ENCODE measurements at places on chromosomes 11 and 22.

DNA sequence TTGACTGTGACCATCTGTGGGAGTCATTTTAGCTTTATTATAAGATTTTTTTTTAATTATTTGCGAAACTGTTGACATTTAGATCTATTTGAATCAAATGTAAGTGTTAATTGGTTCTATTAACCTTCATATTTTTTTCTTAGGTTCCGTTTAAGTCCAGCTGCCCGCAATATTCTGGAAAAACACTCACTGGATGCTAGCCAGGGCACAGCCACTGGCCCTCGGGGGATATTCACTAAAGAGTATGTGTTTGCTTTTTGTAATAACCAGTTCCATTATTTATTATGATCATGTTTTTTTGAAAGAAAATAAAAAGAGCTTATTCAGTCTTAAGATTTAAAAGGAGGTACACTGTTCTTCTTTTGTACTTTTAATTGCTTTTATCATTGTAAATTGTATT, 43.9 kb downstream of the PDHX start:
- no peak for DNase-seq

DNA sequence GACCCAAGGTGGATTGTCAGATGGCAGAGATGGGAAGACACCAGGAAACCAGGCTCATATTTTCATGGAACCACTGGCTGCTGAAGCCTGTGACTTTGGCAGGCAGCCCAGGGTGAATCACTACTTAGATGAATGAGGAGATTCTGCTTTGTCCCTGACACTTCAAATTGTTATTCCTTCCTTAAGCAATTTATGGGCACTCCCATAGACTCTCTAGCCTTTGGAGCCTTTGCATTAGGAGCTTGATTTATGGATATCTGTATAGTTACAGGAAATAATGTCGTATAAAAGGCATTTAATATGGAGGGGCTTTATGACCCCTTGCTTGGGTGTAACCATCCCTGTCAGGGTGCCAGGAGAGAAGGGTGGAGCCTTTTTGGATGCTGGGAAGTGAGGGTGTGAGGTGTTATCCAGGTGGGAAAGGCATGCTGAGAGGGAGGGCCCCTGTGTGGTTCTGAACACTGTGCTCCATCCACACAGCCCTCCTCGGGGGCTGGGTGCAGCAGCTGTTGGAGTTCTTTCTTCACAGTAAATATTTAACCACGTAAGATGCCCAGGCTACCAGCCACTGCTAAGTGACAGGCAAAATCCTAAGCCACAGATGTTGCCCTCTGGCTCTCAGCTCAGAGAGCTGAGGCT, 35.3 kb downstream of the IL18 start:
- no peak for DNase-seq

GRCh38 chr11:96116376-96116775, 192.5 kb upstream of the MTMR2 start:
- no peak for DNase-seq

GRCh38 chr22:48188231-48188721, 1425.8 kb downstream of the TBC1D22A start:
- DNase-seq = no peak

DNA sequence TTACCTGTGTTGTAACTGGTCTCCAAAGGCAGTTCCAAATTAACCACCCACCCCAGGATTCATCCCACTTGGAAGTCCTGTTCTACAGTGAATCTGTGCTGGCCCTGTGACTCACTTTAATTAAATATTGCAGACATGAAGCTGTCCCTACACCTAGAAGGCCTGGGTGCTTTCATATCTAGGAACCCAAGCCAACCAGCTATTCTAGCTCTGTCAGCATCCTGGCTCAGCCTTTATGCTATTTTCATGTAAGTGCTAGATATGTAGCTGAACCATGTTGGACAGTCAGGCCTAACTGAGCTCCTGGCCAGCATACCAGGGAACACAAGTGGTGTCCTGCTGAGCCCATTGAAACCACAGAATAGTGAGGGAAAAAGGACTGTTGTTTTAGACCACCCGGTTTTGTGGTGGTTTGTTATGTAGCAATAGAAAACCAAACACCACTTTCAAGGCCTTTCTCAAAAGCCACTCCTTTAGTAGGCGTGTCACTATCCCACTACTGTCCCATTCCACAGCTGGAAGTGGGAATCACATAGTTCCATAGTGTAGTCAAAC, 30.3 kb downstream of the CNTF start:
- no peak for DNase-seq

DNA sequence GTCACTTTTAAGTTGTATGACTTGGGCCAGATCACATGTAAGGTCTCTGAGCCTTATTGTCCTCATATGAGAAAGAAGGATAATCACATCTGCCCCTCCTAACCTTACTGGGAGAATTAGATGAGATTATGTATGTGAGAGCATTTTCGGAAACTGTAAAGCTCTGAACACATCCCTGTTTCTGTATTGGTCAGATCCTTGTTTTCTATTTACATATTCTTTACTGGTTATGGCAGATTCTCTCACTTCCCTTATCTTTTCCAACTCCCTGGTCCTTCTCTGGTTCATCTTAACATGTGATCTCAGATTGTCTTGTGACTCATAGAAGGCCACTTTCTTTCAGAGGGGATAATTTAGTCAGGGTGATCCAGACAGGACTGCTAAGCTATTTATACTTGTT, 41.8 kb downstream of the CCDC81 start:
- DNase-seq = no peak

GRCh38 chr22:24046024-24046423, 34.9 kb downstream of the CABIN1 start:
- no peak for DNase-seq

DNA sequence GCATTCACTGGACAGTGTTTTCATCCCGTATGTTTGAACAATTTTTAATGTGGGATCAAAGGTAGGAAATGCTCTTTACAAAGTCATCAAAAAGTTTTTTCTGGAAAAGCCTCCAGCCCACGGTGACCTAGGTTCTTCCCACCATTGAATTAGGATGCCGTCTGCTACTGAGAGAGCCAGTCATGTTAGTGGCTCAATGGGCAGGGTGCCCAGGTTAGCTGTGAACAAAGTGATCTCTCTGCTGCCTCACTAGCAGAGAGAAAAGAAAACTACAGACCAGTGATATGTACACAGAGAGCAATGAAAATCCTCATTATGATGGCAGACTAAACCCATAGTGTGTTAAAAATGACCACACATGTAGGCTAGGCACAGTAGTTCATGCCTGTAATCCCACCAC, 32.4 kb downstream of the KCNQ1 start:
- DNase-seq = no peak

GRCh38 chr11:71397331-71397860, 50.8 kb downstream of the DHCR7 start:
- no peak for DNase-seq

GRCh38 chr11:130631119-130631518, 182.7 kb downstream of the ADAMTS15 start:
- DNase-seq = no peak

- DNase-seq = no peak
Measured at GRCh38 chr22:24071686-24072085, 60.6 kb downstream of the CABIN1 start.

GRCh38 chr11:46564459-46564858, 29.4 kb downstream of the AMBRA1 start:
- no peak for DNase-seq

DNA sequence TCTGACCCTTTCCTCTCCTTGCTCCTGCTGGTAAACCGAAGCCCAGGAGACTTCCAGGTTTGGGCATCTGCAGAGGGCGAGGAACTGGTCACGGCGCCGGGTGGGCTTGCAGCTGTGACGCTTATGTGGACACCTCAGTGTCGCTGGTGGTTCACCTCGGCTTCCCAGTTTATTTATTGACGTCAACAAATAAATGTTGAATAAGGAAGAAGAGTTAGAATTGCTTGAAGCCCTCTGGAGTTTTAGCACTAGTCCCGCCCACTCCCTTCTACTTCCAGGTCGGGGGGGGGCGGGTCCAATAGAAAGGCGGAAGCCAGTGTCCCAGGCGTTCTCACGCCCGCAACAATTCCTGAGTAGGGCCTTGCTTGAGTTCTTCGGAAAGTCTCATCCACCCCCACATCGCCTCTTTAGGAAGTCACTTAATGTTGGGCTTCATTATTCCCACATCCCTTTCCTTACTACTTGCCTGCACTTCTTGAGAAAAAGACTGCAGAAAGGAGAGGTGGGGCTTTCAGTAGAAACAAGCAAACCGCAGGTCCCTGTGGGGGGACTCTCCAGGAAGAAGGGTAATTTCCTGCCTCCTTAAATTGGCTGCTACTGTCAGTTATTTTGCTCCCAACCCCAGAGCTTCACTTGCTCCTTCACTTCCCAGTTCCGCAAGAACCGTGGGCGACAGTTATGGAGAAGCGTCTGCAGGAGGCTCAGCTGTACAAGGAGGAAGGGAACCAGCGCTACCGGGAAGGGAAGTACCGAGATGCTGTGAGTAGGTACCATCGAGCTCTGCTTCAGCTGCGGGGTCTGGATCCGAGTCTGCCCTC, at the start of gene TTC9C:
Gene TTC9C (plus strand): TSS at position 316 of the 818 bp plus-strand sequence. CDS start 363 bp downstream, at position 679.
- peak; percentile 78 for DNase-seq

DNA sequence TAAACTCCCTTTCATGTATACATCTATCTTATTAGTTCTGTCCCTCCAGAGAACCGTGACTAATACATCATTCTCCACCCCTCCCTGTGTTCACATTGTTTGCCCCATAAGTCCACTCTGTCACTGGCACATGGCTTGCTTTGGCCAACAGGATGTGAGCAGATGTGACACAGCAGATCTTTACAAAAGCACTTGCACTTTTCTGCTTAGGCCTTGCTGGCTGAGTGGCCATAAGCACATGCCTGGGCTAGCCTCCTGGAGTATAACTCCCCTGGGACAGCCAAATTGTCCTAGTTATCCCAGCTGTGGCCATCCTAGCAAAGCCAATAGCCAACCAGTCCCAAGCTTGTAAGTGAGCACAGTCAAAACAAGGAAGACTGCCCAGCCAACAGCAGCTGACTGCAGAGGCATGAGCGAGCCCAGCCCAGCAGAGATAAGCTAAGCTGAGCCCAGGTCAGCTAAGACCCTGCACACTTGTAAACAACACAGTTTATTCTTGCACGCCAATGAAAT, 9.7 kb upstream of the RCN1 start:
- DNase-seq = no peak

DNA sequence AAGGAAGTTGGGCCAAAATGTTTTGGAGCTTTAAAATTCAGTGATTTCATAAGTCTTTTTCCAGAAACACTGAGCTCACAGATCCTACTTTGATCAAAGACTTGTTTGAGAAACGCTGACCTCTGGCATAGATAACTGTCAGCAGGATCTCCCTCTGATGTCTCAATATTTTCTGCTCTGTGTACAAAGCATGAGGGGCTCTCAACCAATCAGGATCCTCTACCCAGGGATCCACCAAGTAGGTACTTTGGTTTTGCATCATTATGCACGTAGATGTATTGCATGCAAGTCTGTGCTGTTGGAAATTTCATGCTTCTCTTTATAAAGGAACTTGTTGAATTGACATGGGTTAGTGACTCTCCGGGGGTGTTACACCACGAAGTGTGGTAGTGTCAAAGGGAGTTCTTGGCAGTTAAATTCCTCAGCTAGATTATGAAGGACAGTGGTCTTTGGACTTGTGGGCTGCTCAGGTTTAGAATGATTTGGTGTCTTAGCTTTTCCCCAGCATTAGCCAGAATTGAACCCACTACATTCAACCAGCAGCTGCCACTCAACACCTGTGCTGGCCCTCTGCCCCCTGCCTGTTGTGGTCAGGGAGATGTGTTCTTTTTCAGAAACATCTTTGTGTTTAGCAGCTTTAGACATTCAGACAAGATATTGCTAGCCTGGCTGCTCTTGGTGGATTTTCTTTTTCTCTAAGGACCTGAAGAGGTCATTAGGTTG, 1.7 kb upstream of the DIXDC1 start:
- no peak for DNase-seq

GRCh38 chr22:30250039-30250565, 3.5 kb upstream of the LIF start:
- no peak for DNase-seq

- DNase-seq = no peak
Measured at GRCh38 chr11:130476922-130477491, 28.6 kb downstream of the ADAMTS15 start.

DNA sequence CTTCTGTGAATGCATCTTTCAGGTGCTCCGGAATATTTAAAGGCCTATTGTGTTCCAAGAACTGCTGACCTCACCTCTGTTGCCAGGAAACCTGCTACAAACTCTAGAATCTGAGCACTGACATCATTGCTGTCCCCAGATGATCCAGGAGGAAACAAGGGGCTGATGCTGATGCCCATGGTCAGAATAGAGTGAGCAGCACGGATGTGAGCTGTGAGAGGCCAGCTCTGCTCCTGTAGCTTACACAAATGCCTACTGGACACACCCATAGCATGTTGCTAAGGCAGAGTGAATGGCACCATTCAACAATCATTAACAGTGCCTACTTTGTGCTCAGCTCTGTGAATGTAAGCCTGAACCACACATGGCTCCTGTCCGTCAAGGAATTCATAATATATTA, 276.7 kb upstream of the API5 start:
- DNase-seq = no peak

DNA sequence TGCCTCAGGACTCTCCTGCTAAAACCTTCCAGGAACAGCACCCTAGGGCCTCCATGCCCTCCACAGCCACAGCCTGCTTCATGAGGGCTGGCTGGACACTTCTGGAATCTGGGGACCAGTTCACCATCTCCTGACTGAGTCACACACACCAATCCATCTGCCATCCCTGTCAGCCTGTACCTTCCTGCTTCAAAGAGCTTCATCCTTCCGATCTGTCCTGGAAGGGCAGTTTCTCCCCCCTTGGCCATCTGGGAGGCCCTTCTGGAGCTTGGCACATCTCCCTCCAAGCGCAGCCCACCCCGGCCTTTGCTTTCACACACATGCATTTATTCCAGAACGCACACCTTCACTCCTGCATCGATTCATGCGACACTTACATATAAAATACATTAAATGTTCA, 13.0 kb downstream of the APBB1 start:
- no peak for DNase-seq

GRCh38 chr11:74769055-74769707, 20.5 kb downstream of the RNF169 start:
- DNase-seq = no peak

DNA sequence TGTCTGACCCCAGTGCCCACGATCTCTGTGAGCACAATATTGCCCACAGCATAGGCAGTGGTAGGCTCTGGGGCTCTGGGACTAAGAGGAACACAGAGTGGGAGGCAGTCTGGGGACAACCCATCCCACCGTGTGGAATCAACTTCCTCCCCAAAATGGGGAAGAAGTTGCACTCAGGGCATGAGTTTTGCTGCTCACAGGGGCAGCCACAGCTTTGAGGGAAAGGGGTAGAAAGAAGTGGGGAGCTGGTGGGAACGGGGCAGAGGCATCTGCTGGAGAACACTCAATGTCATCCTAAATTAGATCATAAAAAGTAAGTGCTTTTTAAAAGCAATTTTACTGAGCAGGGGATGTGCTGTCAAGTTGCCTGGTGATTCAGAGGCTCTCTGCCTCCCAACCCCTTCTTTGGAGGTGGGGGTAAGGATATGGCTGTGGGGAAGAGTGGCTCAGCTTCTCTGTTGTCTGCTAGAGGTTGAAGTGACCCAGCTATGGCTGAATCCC, 233.8 kb upstream of the NCAM1 start:
- DNase-seq = no peak

- DNase-seq = no peak
Measured at GRCh38 chr11:3723014-3723708, 52.0 kb upstream of the CHRNA10 start.

- DNase-seq = no peak
Measured at GRCh38 chr11:101470419-101470818, 113.4 kb downstream of the TRPC6 start.

Measured in activated T-helper 9 cell treated with anti-CD3 and anti-CD28 coated beads, Interleukin-2, amount 50 U/mL, for 16 hours (primary cell).